Small intestine (tissue), 16 donors: ENCODE measurements at places on chromosomes 16 and 17.

DNA sequence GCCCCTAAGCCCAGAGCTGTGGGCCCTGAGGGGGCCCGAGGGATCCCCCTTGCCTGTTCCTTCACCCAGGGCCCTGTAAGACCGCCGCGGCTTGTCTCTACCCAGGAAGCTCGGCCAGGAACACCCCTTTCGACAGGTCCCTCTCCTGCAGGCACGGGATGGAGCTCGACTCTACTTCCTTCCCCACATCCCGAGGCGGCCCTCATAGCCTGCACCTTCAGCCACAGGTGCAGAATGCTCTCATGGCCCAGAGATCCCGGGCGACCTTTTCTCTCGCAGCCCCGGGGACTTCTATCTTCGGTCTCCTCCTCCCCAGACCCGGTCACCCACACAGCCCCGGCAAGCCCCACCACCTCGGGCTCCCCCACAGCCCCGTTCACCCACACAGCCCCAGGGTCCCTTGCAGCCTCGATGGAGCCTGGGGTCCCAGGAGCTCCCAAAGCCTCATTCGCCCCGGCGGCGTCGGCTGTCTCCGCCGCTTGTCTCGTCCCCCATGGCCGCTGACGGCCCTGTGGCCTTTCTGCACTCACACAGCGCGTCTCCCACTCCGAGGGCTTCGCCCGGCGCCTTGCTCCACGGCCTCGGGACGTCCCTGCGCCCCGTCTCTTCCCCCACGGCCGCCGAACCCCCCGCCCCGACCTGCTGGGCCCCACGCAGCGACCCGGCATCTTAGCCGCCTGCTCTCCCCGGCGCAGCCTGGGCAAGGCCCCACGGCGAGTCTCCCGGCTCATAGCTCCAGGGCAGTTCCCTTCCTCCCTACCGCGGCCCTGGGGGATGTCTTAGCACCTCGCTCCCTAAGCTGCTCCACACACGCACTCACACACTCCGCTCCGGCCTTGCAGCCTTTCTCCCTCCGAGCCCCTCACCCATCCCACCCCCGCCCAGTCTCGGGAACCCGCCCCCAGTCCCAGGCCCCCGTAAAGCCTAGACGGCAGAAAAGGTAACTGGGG is 650 bp downstream of the KIAA0753 start:
- peak; percentile 44 for DNase-seq

DNA sequence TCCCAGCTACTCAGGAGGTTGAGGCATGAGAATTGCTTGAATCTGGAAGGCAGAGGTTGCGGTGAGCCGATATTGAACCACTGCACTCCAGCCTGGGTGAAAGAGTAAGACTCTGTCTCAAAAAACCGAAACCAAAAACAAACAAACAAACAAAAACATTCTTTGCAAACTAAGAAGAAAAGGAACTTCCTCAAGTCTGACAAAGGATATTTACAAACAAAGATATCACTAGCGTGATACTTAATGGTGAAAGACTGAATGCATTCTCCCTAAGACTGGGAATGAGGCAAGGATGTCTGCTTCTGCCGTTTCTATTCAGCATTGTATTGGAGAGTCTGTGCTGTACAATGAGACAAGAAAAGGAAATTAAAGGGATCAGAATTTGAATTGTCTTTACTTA is 10.5 kb upstream of the MPO start:
- DNase-seq, result no peak

- DNase-seq, result no peak
Observed at GRCh38 chr16:22053921-22054341, 38.4 kb upstream of the VWA3A start.

GRCh38 chr17:81195941-81196495 is 26.7 kb downstream of the CEP131 start:
- DNase-seq, result no peak

DNA sequence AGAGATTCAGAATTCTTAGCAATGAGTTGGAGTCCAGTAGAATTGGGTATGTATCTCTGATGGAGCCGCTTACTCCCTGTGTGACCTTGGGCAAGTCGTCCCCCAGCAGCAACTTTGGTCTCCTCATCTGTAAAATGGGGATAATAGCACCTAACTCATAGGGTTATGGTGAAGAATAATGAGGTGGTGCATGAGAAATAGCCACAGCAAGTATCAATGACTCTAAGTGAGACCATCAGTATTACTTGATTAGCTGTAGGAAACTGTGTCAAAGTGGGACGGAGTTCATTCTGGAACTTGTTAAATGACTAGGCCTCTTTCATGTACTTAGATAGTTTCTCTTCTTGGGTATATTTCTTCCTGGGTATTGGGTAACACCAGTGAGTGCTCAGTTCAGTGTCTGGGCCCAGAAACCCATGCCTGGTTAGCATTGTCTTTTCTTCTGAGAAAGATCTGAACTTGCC is 6.4 kb downstream of the PRKCB start:
- DNase-seq, result no peak

- no peak for DNase-seq
Observed at GRCh38 chr17:65472666-65473309, 88.7 kb downstream of the AXIN2 start.

GRCh38 chr17:57385975-57386374 is 129.7 kb downstream of the MSI2 start:
- DNase-seq, result no peak

DNA sequence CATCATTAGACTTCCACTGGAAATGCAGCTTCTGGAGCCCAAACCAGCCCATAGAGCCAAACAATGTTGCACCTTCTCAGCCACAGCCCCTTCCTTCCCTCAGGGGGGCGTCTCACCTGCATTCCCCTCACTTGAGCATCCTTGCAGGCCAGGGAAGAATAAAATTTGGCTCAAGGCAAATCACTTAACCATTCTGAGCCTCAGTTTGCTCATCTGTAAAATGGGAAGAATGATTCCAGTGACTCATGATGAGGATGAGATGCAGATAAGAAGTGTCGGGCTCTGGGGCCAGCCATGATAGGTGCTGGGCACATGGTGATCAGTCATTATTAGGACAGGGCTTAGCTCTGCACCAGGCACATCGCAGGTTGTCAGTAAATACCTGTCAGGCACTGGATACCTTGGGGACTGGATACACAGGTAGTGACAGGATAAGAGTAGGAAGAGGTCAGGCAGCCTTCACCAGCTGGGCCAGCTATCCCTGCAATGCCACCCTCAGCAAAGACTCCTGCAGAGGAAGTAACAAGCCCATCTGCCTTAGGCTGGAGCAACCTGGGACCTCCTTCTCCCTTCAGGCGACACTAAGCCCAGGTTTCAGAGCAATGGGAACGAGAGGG is 208.0 kb upstream of the TNRC6C start:
- no peak for DNase-seq

GRCh38 chr16:4460936-4461249 is 13.5 kb downstream of the NMRAL1 start:
- DNase-seq, result no peak

GRCh38 chr17:17536702-17537101 is 40.5 kb upstream of the RASD1 start:
- DNase-seq, result no peak

DNA sequence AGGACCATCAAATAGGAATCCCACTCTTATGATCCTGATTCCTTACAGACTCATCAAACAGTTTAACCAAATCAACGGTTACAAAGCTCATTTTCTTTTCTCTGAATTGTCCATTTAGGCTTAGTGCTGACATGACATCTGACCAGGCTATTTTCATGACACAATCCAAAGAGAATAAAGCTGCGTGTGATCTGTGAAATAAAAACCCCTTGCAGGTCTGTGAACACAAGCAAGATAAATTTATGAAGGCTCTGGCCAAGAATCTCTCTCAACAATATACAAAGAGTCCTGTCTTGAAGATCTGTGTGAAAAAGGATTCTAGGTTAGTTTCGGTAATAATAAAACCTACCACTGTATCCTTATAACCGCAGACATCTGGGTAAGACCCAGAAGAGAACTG is 22.0 kb downstream of the COG1 start:
- no peak for DNase-seq

GRCh38 chr17:80636361-80637018 is 91.9 kb downstream of the RPTOR start:
- no peak for DNase-seq

GRCh38 chr16:25608002-25608401 is 83.8 kb upstream of the HS3ST4 start:
- DNase-seq, result no peak

- no peak for DNase-seq
Observed at GRCh38 chr16:53895851-53896250, 191.9 kb downstream of the FTO start.

DNA sequence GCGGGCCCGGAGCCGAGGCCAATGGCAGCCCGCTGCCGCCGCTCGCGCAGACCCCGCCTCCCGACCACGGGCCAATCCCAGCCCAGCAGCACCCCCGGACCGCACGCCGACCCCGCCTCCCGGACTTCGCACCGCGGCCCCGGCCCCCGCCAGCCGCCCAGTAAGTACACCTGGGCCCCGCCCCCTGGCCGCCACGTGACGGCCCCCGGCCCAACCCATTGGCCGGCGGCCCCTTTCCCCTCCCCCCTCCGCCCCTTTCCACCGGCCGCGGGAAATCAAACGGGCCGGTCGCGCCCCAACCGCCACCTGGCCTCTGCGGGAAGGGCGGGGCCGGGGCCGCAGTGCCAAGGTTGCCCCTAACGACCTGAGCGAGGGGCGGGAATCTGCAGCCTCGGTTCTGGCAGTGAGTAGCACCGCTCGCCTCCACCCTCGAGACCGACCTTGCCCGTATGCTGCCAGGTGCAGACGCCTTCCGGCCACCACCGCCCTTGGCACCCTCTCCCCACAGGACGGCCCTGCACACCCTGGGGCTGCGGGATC is at the start of gene YBX2:
Gene YBX2, minus strand, starts transcription at position 26 of the 540 bp plus-strand sequence. CDS start 139 bp downstream, outside the sequence.
- DNase-seq, result peak; percentile 94

DNA sequence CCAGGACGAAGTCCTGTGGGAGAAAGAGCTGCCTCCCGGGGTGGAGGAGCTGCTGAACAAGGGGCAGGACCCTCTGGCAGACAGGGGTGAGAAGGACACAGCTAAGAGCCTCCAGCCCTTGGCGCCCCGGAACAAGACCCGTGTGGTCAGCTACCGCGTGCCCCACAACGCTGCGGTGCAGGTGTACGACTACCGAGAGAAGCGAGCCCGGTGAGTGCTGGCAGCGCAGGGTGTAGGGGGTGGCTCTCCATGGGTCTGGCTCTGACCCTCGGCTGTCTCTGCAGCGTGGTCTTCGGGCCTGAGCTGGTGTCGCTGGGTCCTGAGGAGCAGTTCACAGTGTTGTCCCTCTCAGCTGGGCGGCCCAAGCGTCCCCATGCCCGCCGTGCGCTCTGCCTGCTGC is 21.4 kb downstream of the MVP start:
- DNase-seq, result no peak

- no peak for DNase-seq
Observed at GRCh38 chr17:18328643-18329204, 13.6 kb downstream of the SMCR8 start.

- DNase-seq, result no peak
Observed at GRCh38 chr16:23482778-23483177, 27.5 kb downstream of the GGA2 start.

- peak; percentile 21 for DNase-seq
Observed at GRCh38 chr17:9465210-9465921, 110.3 kb downstream of the STX8 start.

DNA sequence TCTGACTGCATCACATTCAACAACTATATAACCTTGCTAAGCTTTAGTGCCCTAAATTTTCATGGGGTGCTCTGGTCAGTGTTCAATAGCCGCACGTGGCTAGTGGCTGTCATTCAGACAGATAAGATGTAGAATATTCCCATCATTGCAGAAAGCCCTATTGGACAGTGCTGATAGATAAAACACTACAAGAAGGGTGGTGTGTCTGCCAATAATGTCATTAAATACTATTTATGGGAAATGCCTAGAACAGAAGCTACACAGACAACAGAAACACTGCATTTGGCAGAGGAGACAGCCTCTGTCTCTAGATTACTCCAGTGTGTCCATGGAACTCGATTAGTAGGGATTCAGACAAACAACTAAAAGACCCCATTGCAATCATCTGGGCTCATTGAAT is 28.4 kb upstream of the PMP22 start:
- no peak for DNase-seq

GRCh38 chr16:29915590-29916247 is 10.3 kb downstream of the KCTD13 start:
- DNase-seq, result peak; percentile 26

GRCh38 chr16:67407176-67407787 is 9.0 kb downstream of the ZDHHC1 start:
- no peak for DNase-seq

DNA sequence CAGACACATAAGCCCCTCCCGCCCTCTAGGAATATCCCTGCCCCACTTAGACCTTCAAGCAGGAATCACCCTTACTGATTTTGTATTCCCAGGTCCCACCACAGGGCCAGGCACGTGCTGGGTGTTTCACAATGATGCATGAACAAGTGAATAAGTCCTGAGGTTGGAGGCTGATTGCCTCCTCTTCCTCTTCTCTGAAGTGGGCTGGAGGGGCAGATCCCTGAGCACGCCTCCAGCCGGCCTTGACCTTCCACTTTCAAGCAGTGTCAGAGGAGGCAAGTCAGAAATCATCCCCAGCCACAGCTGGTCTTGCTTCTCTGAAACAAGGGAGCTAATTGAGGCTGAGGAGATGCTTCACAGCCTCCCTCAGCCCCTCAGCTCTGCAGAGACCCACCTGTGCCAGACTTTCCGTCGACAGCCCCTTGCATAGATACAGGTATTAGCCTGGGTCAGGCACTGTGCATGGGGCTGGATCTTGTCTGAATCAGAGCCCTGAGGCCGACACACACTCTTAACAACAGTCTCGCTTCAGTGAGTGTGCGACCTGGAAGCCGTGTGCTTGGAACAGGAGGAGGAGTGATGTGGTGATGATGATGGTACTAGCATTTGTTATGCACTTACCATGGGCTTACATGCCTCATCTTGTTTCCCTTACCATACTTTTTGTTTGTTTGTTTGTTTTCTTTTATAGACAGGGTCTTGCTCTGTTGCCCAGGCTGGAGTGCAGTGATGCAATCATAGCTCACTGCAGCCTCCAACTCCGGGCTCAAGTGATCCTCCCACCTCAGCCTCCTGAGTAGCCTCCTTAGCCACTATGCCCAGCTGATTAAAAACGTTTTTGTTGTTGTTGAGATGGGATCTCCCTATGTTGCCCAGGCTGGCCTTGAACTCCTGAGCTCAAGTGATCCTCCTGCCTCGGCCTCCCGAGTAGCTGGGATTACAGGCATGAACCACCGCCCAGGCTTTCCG is 15.0 kb downstream of the MRM1 start:
- DNase-seq, result no peak

GRCh38 chr17:67258821-67259468 is 13.9 kb upstream of the HELZ start:
- peak; percentile 34 for DNase-seq

GRCh38 chr17:1940810-1941185 is 84.3 kb downstream of the RTN4RL1 start:
- no peak for DNase-seq
